ENCODE measurements at places on chromosomes 2 and 18.
A peak's percentile ranks its signal among the peaks of the same experiment; 100 is the strongest.

- no peak for DNase-seq
Measured at GRCh38 chr18:7626922-7627440, 59.9 kb downstream of the PTPRM start.

- DNase-seq = peak; percentile 19
Measured at GRCh38 chr2:176493226-176493825, 224.1 kb downstream of the MTX2 start.

DNA sequence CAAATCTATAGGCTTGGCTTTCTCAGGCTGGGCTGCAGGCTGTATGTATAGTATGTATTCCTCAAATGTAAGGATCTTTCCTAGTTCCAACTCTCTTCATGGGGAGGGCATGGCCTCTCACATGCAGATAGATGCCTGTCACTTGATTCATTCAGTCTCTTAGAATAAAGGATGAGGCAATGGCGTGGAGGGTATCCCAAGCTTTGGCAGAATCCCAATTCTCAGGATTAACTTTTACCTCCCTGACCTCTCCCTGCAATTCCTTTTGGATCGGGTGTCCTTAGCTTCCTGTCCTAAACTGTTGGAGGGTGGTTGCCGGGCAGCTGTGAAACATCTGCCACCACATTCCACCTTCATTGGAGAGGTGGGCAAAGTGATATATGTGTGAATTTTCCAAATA lies 80.3 kb downstream of the INSIG2 start:
- peak; percentile 29 for DNase-seq

DNA sequence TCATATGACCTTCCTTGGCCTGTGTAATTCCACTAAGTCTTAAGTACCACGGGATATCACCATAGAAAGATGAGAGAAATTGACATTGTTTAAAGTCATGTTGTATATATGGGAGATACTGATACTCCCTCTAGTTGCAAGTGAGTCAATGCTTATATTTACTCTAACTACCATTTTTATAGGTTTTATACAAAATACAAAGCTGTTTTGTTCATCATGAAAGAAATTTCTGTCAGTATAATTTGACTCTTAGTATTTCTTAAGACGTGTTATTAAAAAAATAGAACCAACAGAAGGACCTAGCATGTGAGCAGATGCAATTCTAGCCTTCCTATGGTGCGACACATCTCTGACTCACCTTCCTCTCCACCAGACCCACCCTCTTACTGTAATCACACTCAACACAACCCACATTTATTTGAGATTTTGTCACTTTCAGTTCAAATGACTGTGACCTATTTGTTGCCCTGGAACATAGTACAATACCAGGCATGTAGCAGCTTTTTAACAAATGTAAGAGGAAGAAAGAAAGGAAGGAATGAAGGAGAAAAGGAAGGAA lies 453.1 kb downstream of the CMPK2 start:
- DNase-seq = no peak

DNA sequence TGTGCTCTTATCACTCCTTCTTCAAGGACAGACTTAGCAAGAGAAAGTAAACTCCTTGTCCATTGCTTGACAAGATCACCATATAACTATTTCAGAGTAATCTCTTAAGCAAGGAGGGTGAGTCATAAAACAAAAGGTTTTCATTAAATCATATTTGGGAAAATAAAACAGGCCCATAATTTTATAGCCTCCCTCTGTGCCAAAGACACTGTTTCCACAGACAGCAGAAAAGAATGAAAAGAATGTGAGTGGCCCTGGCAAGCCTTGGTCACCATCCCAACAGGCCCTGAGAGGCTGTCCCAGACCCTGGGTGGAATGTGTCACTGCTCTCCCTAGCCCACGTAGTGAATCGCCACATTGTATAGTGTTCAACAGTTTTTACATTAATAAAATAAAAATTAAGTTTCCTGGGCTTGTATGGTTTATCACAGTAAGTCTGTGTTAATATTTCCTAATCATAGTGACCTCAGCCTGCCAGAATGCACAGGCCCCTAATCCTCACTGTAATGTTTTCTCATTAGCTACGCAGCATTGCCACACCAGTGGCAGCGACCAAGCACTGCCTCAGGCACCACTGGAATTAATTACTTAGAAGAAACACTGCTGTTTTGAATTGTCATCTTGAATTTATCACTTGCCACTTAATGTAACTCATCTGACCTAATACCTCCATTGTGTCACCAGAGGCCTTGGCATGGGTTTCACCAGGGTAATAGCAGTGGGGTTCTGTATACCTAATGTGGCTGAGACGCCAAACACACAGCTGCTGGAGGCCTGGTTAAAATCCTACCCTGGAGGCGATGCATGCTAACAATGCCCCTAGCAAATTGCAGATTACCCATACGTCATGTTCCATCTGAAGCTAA lies 401.9 kb downstream of the LNPK start:
- peak; percentile 87 for DNase-seq

DNA sequence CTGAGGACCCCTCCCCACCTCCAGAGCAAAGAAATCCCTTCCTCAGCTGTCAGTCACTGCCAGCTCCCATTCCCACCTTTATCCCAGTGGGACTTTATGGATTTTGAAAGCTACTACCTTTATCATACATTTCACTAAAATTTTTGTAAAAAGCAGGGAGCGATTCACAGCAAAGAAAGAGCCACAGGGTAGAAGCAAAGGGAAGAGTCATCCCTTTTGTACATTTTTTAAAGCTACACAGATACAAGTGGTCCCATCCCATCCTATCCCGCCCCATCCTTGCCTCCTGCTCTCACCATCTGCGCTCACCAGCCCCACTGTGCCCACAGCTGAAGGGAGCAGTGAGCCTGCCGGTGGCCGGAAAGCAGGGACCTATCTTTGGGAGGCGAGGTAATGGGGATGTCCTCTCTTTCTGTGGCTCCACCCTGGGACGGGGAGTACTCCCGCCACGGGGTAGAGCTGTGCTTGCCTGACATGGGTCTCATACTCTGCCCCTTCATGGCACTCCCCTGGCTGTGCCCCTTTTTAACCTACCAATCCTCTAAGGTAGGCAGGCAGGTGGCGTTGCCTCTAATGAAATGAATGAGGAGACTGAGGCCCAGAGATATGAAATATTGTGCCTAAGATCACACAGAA lies 13.2 kb downstream of the SH2D6 start:
- no peak for DNase-seq

DNA sequence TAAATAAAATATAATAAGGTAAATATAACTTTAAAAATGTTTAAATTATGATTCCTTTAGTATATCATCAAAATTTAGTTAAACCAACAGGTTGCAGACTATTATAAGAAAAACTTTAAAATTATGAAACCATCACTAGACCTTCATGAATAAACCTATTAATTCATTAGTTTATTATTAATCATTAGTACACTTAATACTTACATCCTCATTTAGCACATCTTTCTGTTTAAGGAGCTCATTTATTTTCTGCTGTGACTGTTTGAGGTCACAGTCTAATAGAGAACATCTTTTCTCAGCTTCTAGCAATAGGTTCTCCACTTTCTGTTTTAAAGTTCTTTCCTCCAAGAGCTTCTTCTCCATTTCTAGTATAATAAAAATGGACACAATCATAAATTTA lies 52.8 kb downstream of the SLC66A3 start:
- DNase-seq = no peak

DNA sequence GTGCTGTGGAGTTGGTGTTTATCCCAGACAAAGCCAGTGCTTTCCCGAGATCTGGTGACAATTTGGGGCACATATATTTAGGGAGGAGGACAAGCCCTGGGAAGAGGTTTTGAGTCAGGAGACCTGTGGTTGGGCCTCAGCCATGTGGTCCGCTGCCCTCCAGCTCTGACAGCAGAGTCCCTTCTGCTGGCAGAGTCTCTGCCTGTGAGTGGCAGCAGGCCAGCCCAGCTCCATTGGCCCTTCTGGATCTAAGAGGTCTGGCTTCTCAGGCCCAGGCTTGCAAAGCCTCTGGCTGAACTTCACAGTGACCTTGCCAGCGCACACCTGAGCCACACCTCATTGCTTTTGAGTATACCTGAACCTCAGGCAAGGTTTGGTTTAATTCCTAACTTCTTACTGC lies 115.3 kb downstream of the BCL2L11 start:
- no peak for DNase-seq

DNA sequence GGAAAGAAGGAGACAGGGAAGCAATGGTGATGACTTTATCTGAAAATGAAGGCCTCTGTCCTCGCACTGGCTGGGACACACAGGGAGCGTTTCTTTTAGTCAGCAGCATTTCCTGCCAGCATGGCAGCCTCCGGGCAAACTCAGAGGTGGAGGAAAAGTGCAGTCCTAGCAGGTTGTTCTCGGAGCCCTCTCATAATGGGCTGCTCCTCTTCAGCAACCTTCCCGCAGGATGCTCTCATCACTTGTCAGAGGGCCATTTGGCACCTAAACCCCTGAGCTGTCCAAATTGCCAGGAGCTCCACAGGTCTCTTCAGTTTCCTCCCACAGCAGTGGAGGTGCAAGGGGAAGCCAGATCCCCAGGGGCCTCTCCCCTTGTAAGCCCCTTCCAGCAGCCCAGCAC lies 6.2 kb downstream of the STK39 start:
- DNase-seq = no peak

DNA sequence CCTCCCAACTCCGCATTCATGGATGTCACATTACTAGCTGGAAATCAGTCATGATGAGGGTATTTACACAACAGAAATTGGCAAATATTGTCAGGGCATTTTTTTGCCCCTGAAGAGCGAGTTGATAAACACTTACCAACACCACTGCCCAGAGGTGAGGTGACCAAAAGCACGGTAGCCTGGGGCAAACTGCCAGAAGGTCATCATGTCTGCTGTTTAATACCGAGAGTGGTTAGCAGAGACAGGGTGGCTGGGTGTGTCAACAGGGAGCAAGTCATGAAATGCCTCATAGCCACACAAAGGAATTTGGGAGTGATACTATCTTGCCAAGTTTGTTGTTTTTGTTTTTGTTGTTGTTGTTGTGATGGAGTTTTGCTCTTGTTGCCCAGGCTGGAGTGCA lies 37.0 kb upstream of the EPC2 start:
- DNase-seq = no peak

GRCh38 chr2:143356736-143357446 lies 227.7 kb downstream of the ARHGAP15 start:
- no peak for DNase-seq

GRCh38 chr2:181420259-181421130 lies 36.7 kb upstream of the ITGA4 start:
- DNase-seq = no peak

DNA sequence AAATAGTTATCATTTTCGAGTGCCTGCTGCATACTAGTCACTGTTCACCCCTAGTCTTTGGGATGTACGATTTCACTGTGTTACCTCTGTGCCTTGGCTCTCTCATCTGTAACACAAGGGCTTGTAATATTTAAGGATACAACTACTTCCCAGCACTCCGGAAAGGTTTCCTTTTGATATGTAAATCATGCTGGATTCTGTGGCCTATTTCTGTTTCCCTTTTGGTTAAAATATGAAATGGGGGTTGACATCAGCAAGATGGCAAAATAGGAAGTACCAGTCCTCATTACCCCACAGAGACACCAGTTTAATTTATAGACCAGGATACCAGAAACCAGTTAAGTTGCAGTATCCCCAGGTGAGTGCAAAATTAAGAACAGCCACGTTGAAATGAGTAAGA lies 23.5 kb downstream of the PSMG2 start:
- DNase-seq = no peak

- peak; percentile 6 for DNase-seq
Measured at GRCh38 chr18:76064998-76065397, 430.0 kb downstream of the ZNF516 start.

DNA sequence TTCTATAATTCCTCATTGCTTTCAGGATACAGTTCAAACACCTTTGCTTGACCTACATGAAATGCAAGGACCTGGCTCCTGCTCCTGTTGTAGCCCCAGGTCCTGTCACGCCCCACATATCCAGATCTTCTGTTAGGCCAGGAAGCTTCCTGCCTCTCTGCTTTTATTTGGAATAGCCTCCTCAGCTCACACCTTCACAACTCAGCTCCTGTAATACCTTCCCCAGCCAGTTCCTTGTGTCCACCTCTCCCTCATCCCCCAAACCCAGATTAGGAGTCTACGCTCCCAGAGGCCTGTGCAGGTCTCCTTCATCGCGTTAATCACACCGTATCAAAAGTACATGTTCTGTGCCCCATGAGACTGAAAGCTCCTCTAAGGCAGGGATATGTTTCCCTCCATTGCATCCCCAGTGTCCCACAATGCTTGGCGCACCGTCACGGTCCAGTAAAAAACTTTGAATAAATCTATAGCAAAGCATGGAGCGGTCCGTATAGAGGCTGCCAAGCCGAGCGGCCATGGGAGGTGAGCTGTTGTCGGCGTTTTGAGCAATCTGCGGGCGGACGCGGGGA lies 371 bp downstream of the MDH1B start:
- no peak for DNase-seq

DNA sequence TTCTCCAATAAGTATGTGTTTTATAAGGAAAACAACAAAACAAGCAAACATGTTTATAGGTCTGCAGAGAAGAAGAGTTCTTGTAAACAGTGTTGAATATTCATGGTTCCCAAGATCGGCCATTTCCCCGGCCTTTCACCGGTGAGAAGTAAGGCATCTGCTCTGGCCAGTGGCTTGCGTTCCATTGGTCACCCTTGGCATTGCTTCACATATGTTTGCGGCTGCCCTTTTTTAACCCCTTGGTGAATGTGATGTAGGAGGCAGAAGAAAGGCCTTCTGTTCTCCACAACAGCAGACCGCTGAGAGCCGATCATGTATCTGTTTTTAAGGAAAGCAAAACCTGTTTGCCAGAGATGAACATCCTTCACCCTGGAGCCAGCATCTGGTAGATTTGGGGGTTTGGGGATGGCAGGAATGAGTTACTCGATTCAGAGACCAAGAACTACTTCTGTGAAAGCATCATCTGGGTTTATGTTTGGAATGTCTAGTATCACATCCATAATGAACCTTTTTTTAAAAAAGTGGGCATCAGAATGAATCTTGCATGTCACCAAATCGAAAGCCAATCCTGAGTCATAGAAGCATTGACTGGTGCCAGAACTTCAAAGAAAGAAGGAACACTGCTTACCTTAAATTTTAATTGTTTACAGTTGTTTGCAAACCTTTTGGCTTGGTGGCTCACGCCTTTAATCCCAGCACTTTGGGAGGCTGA lies 112.3 kb downstream of the AGAP1 start:
- no peak for DNase-seq

DNA sequence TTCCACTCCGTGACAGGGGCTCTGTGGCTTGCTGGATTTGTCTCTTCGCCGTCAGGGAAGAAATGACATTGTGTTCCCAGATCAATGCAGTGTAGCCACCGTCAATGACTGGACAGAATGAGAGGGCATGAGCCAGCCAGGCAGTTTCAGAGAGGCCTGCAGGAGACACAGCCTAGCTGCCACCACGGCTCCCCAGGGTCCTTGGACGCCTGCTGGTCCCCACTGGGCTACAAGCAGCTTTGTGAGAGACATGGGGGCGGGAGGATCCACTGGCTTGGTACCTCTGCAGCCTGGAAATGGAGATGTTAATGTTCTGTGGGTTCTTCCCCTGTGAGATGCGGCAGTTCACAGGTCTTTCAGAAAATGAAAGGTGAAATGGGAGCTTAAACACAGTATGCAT lies 12.1 kb upstream of the AMER3 start:
- no peak for DNase-seq

DNA sequence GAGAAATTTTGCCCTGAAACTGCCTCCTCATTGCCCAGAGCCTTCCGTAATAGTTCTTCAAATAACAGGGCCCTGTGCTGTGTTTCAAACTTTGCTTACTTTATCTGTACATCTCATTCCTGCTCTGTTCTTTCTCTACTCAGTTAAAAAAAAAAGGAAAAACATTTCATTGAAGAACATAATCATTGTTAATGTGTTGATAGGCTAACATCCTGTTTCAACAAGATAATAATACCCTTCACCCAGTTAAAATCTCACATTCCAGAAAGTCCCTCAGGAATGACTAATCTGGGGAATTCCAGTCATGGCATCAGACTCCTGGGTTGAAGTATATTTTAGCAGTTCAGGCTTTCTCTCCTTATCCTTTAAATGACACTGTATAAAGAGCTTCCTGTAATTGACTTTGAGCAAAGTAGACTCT lies 45.6 kb upstream of the ITGAV start:
- DNase-seq = peak; percentile 94
